ENCODE measurements at places on chromosomes 2 and 18.

DNA sequence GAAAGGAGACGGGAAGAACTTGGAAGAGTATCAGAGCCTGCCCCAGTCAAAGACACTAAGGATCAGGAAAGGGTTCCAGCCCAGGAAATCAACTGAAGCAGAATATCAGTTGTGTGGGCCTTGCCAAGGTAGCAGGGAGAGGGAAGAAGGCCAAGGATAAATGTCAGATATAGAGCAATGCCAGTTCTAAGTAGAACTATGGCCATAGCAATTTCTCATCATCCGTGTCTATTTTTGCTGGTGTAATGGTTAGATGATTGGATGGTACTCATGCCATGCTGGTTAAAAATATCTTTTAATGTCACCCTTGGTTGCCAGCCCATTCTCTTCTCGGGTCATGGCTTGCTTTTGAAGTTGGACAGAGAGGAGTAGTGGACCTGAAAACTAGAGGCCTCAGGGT, 41.9 kb downstream of the MAIP1 start:
- DNase-seq, result no peak

- no peak for DNase-seq
Observed at GRCh38 chr18:37218022-37218590, 347.5 kb downstream of the CELF4 start.

DNA sequence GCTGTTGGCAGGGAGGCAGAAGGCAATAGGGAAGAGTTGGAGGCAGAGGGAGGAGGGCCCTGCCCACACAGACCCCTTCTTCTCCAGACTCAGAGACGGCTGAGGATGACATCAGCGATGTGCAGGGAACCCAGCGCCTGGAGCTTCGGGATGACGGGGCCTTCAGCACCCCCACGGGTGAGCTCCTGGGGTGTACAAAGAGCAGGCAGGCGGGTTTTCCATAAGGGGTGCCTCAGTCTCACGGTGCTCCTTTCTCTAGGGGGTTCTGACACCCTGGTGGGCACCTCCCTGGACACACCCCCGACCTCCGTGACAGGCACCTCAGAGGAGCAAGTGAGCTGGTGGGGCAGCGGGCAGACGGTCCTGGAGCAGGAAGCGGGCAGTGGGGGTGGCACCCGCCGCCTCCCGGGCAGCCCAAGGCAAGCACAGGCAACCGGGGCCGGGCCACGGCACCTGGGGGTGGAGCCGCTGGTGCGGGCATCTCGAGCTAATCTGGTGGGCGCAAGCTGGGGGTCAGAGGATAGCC, 10.0 kb downstream of the SPEG start:
- no peak for DNase-seq

DNA sequence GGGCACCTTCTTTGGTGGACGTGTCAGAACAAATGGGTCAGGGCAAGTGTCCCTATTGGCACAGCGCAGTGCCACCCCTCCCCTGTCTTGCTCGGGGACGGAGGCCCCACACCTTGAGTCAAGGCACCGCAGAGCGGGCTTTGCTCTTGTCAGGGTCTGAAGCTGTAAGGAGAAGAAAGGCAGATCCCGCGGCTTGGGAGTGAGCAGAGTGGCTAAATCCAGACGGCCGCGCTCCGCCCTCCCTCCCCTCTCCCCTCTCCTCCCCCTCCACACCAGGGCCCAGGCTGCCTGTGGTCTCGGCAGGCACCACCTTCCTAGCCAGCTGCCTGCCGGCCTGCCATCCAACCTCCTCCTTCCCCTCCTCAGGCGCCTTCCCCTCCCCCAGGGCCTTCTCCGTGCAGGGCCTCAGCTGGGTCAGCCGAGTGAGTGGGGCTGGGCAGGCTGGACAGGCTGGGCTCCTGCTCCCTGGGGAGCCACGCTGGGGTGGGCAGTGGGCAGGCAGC, 25.8 kb downstream of the SPEG start:
- no peak for DNase-seq

- no peak for DNase-seq
Observed at GRCh38 chr2:39855856-39856255, 76.8 kb upstream of the THUMPD2 start.

- DNase-seq, result no peak
Observed at GRCh38 chr2:236971131-236971821, 114.4 kb upstream of the COPS8 start.

DNA sequence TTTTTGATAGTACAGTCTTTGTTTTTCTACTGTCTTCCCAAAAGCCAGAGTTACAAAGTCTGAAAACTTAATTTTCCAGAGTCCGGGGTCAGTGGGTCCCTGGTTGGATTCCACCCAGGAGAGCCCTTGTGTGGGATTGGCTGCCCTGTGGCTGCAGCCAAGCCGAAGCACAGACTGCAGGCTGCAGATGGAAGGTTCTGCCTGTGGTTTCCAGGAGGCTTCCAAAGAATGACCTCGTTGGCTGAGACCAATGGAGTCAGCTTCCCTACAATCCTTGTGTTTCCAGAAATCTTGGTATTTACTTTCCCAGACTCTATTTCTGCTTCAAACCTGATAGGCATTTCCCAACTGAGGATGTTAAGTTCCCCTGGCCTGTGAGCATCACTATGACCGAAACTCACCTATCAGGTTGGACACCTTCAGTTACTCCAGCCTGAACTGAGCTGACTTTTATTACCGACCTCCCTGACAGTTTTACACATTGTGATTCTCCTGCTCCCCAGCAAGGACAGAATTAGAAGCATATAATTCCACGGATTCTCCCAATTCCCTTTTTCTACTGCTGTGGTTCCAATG, 117.5 kb upstream of the CCDC68 start:
- no peak for DNase-seq

GRCh38 chr2:64220265-64220664, 76.0 kb upstream of the PELI1 start:
- DNase-seq, result no peak

DNA sequence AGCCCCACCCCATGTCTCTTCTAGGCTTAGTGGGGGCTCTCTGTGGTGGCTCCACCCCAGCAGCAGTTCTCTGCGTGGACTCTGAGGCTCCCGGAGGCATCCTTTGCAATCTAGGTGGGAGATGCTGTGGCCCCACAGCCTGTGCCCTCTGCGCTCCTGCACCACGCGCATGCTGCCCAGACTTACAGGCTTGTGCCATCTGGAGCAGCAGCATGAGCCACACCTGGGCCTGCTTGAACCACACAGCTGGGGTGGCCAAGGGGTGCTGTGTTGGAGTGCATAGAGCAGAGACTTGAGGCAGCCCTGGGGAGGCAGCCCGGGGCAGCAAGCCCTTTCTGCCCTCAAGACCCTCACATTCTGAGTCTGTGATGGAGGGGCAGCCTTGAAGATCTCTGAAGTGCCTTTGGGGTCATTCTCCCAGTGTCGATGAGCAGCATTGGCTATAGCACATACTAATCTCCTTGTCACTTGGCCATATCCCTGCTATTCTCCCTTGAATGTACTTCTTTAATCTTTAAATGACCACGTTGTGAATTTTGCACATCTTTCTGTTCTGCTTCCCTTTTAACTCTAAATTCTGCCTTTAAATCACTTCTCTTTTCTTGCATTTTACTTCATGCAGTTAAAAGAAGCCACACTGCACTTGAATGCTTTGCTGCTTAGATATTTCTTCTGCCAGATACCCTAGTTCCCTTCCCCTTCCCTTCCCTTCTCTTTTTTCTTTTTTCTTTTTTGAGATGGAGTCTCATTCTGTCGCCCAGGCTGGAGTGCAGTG, 62.4 kb downstream of the NCAPH start:
- no peak for DNase-seq

DNA sequence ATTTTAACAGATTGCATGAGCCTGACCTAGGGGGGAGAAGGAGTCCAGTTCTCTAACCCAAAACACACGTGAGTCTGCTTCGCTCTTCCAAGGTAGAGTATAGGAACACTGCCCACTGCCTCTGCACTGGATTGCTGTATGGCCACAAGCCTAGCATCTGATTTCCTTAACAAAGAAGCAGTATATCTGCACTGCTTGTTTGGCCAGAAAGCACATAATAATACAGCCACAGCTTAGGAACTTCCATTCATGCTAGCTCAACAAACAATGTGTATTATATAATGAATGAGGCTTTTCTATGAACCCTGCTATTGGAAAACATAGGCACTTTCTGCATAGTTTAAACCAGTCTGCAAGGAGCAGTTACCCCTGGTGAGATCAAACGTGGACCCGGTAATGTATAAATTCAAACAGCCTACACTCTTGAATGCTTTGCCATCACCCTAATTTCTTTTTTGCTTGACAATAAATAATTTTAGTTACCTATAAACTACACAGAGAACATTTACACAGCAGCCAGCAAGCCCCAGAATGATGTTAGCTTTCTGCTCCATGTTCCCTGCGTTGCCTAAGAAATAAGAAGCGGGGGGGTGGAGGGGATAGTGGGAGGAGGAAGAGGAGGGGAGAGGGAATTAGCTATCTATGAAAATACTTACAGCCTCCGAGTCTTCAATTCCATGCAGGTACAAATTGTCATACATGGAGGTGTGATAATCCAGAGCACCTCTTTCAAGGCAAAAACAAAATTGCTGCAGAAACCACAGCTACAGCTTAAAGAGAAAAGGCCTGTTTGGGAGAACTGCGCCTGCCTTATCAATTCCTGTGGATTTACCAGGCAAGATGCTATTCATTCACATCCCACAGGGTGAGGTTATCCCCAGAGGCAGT, 125.6 kb downstream of the CACNB4 start:
- DNase-seq, result no peak

GRCh38 chr2:83742117-83742782, 716.8 kb downstream of the SUCLG1 start:
- no peak for DNase-seq

- DNase-seq, result no peak
Observed at GRCh38 chr2:152176113-152176714, 651 bp upstream of the STAM2 start.

GRCh38 chr2:237966250-237966564, 607 bp upstream of the UBE2F start:
- no peak for DNase-seq

DNA sequence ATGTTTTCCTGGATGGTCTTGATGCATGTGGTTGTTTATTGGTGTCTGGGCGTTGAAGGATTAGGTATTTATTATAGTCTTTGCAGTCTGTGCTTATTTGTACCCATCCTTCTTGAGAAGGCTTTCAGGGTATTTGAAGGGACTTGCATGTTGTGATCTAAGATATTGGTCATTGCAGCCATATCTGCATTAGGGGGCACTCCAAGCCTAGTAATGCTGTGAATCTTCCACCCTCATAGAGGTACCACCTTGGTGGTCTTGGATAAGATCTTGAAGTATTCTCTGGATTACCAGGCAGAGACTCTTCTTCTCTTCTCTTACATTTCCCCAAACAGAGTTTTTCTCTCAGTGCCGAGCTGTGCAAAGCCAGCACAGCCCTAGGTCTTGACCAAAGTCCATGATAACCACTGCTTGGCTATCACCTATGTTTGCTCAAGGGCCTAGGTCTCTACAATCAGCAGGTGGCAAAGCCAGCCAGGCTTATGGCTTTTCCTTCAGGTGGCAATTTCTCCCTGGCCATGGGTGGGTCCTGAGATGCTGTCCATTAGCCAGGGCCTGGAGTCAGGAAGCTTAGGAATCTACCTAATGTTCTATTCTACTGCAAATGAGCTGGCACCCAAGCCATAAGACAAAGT, 15.4 kb upstream of the PPP1R1C start:
- no peak for DNase-seq

GRCh38 chr2:207594731-207595130, 30.5 kb downstream of the METTL21A start:
- DNase-seq, result no peak

GRCh38 chr2:68536000-68536399, 68.6 kb downstream of the APLF start:
- no peak for DNase-seq

DNA sequence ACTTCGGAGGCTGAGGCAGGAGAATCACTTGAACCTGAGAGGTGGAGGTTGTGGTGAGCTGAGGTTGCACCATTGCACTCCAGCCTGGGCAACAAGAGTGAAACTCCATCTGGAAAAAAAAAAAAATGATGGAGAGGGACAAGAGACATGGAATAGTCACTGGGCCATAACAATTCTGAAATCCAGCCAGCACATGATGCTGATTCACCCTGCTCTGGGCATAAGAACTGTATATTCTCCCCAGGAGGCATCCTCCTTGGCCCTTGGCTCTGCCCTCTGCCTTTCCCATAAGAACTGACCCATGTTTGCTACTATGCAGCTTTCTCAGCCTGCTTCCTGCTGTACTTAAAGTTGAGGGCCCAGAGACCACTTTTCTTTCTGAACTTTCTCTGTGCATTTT, 297.7 kb downstream of the GBX2 start:
- no peak for DNase-seq

- no peak for DNase-seq
Observed at GRCh38 chr18:58831606-58832005, 33.1 kb upstream of the ZNF532 start.

- DNase-seq, result no peak
Observed at GRCh38 chr2:49309461-49309860, 155.1 kb upstream of the FSHR start.

GRCh38 chr18:11154368-11154989, 5.1 kb upstream of the PIEZO2 start:
- DNase-seq, result no peak

- DNase-seq, result no peak
Observed at GRCh38 chr2:1512321-1513289, 99.3 kb downstream of the TPO start.

GRCh38 chr2:33318456-33318855, 158.0 kb upstream of the RASGRP3 start:
- no peak for DNase-seq

DNA sequence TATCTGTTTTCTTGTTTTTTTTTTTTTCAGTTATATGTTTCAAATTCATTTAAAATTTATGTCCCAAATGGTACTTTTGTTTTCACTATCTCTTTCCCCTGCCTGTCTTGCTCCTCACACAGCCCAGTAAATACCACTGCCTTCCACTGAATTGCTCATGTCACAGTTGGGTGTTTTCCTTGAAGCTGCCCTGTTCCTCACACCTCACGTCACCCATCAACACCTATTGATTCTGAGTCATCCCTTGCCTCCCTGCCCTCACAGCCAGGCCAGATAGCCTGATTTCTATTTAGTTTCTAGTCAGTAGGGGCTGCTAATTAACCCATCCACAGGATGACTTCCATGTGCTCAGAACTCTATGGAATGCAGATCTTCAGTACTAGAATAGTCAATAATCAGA, 25.3 kb downstream of the FSHR start:
- no peak for DNase-seq

DNA sequence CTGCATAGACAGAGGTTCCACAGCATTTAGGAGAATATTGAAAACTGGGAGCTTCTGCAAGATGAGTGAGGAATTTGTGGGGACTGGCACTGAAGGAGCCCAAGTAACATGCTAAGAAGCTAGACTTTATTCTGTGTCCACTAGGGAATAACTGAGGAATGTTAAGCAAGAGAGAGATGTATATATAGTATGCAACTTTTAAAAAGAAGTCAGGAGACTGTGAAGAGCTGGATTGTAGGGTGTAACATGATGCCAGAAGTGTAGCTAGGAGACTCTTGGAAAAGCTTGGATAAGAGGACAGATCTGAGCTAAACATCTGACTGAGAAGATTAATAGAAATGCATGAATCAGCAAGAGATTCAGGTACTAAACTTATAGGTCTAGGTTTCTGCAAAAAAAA, 270.6 kb upstream of the MMADHC start:
- DNase-seq, result no peak

DNA sequence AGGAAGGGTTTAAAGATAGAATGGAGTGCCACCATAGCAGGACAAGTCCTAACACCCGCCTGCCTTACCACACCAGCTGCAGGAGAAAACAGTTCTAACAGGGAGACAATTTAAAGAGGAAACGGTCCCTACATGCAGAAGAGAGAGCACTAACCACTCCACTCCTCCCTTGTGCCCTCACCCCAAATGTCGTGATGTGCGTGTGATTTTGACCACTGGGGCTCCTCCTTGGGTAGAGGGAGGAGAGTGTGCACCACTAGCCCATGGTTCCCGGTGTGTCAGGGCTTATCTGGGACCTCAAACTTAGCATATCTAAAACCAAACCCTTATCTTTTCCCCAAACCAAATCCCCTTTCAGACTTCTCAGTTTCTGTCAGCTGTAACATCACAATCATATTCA, 105.5 kb upstream of the CCDC68 start:
- no peak for DNase-seq
